ENCODE measurements at places on chromosomes 6 and 20.

- DNase-seq, result no peak
Observed at GRCh38 chr6:158667360-158667981, 17.6 kb downstream of the SYTL3 start.

- no peak for DNase-seq
Observed at GRCh38 chr6:102023977-102024657, 630.6 kb downstream of the GRIK2 start.

GRCh38 chr6:34589140-34589539 lies 33.0 kb upstream of the SPDEF start:
- DNase-seq, result no peak

- DNase-seq, result no peak
Observed at GRCh38 chr20:33600414-33600813, 61.7 kb upstream of the C20orf144 start.

- no peak for DNase-seq
Observed at GRCh38 chr6:36662380-36662779, 16.1 kb upstream of the CDKN1A start.

- no peak for DNase-seq
Observed at GRCh38 chr6:8562125-8562524, 126.8 kb upstream of the SLC35B3 start.

DNA sequence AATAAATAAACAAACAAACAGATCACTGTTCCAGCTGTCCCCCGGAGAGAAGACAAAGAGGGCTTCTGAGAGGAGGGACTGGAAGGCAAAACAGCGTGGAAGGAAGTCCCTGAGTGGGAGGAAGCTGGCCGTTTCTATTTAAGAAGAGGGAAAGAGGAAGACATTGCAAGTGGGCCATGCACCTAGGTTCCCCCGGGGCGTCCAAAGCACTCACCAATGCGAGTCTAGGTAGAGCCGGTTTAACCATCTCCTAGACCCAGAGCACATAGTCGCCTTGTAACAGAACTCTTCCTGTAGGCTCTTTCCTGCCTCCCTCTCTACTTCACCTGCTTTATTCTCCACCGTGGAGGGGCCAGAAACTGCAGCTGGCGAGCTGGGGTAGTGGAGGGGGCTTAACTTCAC lies 158.4 kb downstream of the ZDHHC14 start:
- no peak for DNase-seq

- no peak for DNase-seq
Observed at GRCh38 chr6:80437221-80437620, 330.8 kb downstream of the BCKDHB start.

GRCh38 chr6:75418233-75418632 lies 75.4 kb downstream of the FILIP1 start:
- no peak for DNase-seq

DNA sequence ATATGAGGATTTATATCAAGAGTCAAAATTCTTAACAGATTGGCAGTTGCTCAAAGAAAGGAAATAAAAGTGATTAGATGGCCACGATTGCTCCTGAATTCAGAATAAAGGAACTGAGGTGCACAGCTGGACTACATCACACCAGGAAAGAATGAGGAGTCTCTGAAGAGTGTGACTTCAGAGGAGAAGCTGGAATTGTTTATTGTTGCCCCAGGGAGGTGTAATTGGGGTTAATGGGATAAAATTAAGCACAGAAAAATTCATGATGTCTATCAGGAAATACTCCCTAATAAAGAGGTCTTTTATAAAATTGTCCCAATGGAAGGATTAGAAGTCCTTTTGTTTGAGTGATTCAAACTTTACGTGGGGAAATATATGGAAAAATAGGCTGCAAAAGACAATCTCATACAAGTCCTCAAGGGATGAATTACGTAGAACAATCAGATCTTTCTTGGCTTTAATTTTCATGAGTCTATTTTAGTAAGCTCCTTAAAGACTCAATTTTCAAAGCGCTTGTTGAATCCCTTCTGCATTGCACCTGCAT lies 208.6 kb upstream of the RNF217 start:
- DNase-seq, result no peak

DNA sequence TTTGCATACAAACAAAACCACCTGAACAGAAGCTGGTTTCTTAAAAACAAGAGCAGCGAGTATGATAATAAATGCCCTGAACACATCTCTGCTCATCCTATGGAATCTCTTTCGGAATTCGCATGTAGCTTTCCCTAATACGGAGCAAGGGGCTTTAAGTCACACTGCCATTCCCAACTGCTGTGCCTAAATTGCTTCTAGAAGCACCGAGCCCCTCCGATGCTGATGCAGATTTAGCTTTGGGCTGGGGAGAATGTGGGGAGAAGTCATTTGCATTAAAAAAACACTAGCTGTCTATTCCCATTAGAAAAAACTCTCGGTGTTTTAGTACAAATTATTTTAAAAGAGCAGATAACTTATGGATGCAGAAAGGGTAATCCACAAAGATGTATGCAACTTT lies 76.9 kb downstream of the CD83 start:
- no peak for DNase-seq

- no peak for DNase-seq
Observed at GRCh38 chr6:32170294-32170693, 5.6 kb downstream of the AGPAT1 start.

- no peak for DNase-seq
Observed at GRCh38 chr6:64539917-64540316, 904.3 kb downstream of the PHF3 start.

GRCh38 chr6:37138856-37139229 lies 31.1 kb upstream of the PIM1 start:
- no peak for DNase-seq

DNA sequence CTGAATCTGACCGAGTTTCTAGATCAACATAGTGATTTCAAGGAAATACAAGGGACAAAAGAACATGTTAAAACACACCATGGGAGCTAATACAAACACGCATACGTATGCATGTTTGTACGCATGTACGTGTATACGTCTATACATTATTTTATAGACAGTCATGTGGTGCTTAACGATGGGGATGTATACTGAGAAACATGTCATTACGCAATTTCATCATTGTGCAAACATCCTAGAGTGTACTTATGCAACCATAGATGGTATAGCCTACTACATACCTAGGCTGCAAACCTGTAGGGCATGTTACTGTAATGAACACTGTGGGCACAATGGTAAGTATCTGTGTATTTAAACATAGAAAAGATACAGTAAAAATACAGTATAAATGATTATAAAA lies 25.0 kb upstream of the NELFCD start:
- no peak for DNase-seq

- DNase-seq, result no peak
Observed at GRCh38 chr6:72626126-72626525, 4.3 kb downstream of the KCNQ5 start.

DNA sequence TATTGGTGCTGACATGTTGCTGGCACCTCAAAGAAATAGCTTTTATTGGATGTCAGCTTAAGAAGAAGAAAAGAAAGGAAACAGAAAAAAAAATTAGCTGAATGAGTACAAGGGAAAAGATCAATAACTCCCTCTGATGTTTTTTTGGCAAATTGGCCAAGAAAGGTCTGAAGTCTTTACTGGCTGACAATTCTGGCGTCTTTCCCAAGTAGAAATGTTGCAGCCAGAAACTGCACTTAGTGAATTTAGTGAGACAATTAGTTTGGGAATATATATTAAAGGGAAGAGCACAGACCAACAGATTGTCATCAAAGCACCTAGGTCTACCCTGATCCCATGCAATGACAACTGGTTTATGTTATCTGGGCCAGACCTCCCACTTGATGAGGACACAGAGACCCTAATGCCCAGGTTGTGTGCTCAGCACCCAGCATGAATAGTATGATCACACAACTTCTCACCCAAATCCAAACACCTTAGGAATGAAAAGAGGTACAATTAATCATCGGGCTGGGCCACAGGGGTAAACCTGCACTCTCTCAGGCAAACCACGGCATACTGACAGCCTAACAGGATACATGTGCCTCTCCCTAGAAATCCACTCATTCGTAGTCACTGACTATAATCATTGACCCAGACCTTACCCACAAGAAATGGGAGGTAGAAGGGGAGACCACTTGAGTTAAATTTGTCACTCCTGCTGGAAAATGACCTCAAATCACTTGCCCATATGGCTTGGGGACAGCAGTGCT lies 612.3 kb upstream of the ARID1B start:
- no peak for DNase-seq

DNA sequence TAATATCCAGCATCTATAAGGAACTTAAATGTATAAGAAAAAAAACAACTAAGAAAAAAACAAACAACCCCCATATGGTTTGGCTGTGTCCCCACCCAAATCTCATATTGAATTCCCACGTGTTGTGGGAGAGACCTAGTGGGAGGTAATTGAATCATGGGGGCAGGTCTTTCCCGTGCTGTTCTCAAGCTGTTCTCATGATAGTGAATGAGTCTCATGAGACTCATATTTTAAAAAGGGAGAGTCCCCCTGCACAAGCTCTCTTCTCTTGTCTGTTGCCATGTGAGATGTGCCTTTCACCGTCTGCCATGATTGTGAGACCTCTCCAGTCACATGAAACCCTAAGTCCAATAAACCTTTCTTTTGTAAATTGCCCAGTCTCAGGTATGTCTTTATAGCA lies 105.7 kb upstream of the GJE1 start:
- no peak for DNase-seq

DNA sequence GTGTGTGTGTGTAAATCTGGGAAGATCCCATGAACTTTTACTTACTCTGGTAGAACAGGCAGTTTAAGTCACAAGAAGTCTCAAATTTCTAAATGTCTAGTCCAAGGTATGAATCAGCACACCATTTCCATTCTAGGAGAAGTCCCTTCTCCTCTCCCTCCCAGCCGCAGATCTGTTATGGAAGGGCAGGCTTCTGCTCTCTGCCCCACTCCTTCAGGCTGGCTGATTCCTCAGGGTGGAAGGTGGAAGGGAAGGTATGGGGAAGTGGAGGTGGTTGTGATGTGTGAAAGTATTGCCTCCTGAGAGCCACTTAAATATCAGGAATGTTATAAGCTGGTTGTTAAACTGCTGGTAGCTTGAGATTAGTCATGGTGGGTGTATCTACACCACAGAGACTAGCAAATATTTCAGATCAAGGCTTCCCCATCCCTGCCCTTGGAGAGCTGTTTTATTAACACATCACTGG lies 44.5 kb upstream of the LAMA4 start:
- DNase-seq, result no peak

GRCh38 chr6:31791324-31792089 lies 4.0 kb downstream of the VARS1 start:
- DNase-seq, result peak; percentile 61

DNA sequence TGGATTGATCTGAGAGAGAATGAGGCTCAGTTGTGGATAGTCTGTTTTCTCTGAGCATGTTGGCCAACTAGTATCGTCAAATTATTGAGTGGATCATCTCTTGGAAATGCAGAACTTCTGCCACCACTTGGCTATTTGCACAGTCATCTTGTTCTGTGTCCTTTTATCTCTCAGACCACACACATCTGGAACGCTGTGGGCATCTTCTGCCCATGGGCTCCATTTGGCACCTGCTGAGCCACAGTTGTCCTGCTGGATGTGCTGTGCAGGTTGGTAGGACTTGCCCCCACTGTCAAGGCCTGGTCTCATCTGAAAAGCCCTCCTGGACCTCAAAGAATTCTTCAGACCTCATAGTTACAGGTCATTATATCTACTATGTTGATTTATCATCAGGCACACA lies 16.7 kb upstream of the C20orf144 start:
- no peak for DNase-seq

- DNase-seq, result no peak
Observed at GRCh38 chr20:59703046-59703445, 98.7 kb downstream of the PHACTR3 start.

GRCh38 chr20:48531505-48531904 lies 296.3 kb downstream of the PREX1 start:
- DNase-seq, result no peak

GRCh38 chr6:121651420-121651819 lies 216.0 kb downstream of the GJA1 start:
- no peak for DNase-seq

DNA sequence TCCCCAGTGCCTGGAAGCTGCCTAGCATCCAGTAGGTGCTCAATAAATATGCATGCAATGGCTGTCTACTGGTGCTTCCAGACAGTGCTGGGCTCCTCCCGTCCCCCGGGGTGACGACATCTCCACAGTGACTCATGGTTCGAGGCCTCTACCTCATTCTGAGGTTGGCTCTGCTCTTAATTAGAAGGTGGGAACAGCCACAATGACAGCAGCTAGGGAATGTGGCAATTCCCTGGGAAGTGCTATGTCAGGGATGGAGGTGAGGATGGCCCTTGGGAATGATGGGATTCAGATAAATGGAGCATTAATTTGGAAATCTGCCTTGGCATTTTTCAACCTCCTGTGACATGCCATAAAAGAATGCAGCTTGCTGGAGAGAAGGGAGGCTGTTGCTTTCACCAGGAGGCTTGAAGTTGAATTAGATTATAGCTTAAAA lies 43.5 kb upstream of the NFATC2 start:
- no peak for DNase-seq

DNA sequence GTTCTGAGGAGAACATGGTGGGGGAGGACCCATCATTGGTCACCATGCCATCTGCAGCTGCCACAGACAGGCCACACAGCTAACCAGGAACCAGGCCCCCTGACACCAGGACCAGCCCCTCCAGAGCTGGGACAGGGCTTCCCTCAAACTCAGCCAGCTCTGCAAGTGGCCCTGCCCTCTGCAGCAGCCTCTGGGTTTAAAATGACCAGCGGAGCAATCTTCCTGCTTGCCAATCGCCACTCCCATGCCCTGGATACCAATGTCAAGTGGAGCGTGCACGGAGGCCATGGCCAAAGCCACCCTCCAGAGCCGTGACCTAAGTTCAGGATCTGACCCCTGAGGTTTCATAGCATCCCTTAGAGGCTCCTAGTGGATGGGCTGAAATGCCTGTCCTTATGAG lies 199.4 kb downstream of the SYNDIG1 start:
- no peak for DNase-seq

DNA sequence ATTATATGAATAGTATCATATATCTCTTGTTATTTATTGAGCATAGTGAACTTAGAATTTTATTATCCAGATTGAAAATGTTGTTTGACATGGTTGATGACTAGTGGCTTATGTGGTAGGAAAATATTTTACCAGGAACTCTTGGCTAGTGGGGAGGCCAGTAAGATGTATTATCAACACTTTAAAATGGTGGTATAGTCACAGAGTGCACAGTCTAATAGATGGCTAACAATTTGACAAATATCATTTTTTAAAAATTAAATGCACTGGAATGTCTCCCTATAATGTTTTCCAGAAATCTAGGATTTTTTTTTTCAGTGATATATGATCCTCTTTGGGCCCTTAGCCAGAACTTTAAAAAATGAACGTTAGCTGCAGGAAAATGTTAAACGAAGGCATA lies 26.9 kb upstream of the EYA4 start:
- no peak for DNase-seq

- no peak for DNase-seq
Observed at GRCh38 chr6:19851241-19852089, 14.3 kb downstream of the ID4 start.

DNA sequence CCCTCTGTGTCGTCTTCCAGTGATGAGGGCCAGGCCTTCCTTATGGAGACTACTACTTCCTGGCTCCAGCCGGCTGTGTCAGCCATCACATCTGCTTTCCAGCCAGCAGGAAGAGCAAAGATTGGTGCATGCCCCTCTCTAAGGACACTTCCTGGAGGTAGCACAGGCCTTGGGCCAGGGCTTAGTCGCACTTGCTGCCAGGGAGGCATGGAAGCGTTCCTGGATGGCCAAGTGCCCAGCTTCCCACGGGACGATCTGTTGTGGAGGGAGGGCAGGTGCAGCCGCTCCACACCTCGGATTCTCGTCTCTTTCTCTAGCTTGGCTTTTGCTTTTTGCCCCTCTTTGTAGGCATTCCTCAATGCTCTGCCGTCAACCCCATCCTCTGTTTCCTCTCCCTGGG lies 11.9 kb downstream of the ERMARD start:
- no peak for DNase-seq

All from progenitor cell of endocrine pancreas (in vitro differentiated cells).